ENCODE measurements at places on chromosomes 11 and 22.

- H3K27me3 ChIP-seq, result no peaks in the 10 kb centered on the region
- no peak for DNase-seq
- peaks cover 3% of the 10 kb centered on the region for H3K4me1 ChIP-seq
These were observed 29.0 kb upstream of the CREB3L1 start for GRCh38 chr11:46248289-46249102.

DNA sequence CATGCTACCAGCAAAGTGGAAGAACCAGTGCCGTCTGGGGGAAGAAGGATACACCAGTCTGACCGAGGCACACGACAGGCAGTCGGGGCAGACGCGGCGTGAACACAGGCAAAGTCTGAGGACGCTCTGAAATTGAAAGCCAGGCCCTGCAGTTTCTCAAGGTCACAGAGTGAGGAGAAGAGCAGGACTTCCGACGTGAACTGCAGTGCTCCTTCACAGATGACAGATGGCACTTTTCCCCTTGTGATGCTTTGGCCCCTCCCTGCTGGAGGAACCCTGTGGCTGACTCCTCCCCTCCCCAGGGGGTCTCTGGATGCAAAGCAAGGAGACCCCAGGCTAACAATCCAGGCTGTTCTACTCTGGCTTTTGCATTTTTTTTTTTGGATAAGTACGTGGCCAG is 19.6 kb upstream of the JAM3 start:
- H3K36me3 ChIP-seq, result no peaks in the 10 kb centered on the region
- H3K27ac ChIP-seq, result no peak overlapping the region
- H3K27me3 ChIP-seq, result no peaks in the 10 kb centered on the region
- no peak overlapping the region for H3K4me3 ChIP-seq

GRCh38 chr22:37619991-37620390 is 11.4 kb downstream of the GGA1 start:
- peaks cover 22% of the 10 kb centered on the region for H3K36me3 ChIP-seq
- no peak overlapping the region for H3K4me3 ChIP-seq
- no peak for DNase-seq
- H3K27me3 ChIP-seq, result no peaks in the 10 kb centered on the region
- H3K27ac ChIP-seq, result no peak overlapping the region

- H3K4me1 ChIP-seq, result no peaks in the 10 kb centered on the region
- H3K27me3 ChIP-seq, result no peaks in the 10 kb centered on the region
- H3K27ac ChIP-seq, result no peak overlapping the region
- no peak for DNase-seq
These were observed 86.5 kb upstream of the E2F8 start for GRCh38 chr11:19327280-19327679.

GRCh38 chr22:44199866-44200265 is 19.1 kb downstream of the PARVG start:
- H3K27ac ChIP-seq, result no peak overlapping the region
- no peaks in the 10 kb centered on the region for H3K27me3 ChIP-seq
- no peaks in the 10 kb centered on the region for H3K4me1 ChIP-seq
- H3K36me3 ChIP-seq, result no peaks in the 10 kb centered on the region
- DNase-seq, result no peak

DNA sequence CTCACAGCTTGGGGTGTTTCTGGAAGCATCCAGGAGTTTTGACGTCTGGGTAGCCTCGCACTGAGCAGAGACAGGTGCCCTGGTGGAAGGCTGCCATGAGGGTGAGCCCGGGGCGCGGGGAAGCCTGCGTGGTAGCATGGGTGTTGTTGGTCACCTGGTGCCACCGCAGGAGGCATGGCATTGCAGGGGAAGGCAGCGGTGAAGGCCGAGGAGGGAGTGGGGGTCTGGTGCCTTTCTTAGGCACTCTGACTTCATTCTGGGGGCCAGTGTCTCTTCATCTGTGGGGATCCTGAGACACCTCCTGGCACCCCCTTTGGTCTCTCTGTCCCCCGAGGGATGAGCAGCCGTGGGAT is 271.2 kb downstream of the TBC1D22A start:
- DNase-seq, result no peak
- no peak overlapping the region for H3K4me3 ChIP-seq
- peaks cover 3% of the 10 kb centered on the region for H3K4me1 ChIP-seq
- no peaks in the 10 kb centered on the region for H3K27me3 ChIP-seq
- H3K27ac ChIP-seq, result no peak overlapping the region

DNA sequence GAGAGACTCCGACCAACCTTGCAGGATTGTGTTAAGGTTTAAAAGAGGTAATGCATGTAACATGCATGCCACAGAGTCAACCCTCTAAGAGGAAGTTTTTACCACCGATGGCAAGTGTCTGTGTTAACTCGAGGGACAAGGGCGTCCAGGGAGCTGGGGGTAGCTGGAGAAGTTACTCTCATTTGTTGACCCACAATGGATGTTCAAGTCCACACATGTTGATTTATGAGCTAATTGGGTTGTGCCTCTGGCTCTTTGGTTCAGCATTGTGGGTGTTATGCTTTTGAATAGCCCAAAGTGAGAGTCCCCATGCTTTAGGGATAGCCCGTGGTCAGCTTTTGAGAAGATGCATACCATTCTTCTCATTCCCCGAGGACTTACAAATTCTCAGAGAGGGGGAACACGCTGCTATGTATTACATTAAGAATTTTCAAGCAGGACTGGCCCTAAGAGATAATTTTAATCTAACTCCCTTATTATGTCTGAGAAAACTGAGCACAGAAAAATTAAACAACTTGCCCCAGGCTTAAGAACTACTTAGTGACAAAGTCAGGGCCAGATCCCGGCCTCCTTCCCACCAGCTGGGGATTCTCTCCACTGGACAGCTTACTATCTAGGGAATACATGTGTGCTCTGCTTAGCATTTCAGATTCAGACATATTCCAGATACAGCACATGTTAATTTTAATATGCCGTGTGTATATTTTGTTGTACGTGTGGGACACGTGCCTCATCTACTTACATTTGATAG is 5.2 kb upstream of the PLET1 start:
- H3K27me3 ChIP-seq, result no peaks in the 10 kb centered on the region
- H3K27ac ChIP-seq, result no peak overlapping the region
- no peaks in the 10 kb centered on the region for H3K36me3 ChIP-seq
- H3K4me1 ChIP-seq, result no peaks in the 10 kb centered on the region
- DNase-seq, result no peak
- H3K4me3 ChIP-seq, result no peak overlapping the region

DNA sequence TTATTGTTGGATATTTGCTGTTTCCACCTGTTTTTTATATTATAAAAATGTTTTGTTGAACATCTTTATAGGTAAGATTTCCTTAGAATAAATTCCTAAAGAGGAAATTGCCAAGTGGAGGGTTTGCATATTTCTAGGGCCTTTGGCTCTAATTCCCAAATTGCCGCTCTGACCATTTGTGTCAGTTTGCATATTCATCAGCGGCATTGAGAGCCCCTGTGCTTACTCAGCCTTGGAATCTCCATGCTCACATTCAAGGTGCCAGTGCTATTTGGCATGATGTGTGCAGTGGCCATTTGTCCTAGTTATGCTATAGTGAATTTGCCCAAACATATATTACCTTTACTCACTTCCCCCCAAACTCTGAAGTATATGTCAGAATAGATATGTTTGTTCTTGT is 25.5 kb downstream of the KREMEN1 start:
- H3K27ac ChIP-seq, result no peak overlapping the region
- H3K4me3 ChIP-seq, result no peak overlapping the region
- no peaks in the 10 kb centered on the region for H3K27me3 ChIP-seq
- H3K4me1 ChIP-seq, result peaks cover 2% of the 10 kb centered on the region
- H3K36me3 ChIP-seq, result no peaks in the 10 kb centered on the region
- no peak for DNase-seq

- no peaks in the 10 kb centered on the region for H3K27me3 ChIP-seq
- no peak overlapping the region for H3K4me3 ChIP-seq
- no peak overlapping the region for H3K27ac ChIP-seq
- H3K4me1 ChIP-seq, result no peaks in the 10 kb centered on the region
These were observed 256.8 kb upstream of the B3GAT1 start for GRCh38 chr11:134668796-134669195.

GRCh38 chr22:50576806-50577696 is 1.2 kb downstream of the CPT1B start:
- H3K4me3 ChIP-seq, result no peak overlapping the region
- DNase-seq, result no peak
- no peak overlapping the region for H3K27ac ChIP-seq
- H3K27me3 ChIP-seq, result no peaks in the 10 kb centered on the region
- H3K4me1 ChIP-seq, result peaks cover 1% of the 10 kb centered on the region

DNA sequence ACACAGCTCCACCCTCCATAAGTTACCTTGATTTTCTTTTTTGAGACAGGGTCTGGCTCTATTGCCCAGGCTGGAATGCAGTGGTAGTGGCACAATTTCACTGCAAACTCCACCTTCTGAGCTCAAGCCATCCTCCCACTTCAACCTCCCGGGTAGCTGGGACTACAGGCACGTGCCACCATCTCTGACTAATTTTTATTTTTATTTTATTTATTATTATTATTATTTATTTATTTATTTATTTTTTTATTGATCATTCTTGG is 9.6 kb downstream of the RPS3 start:
- no peaks in the 10 kb centered on the region for H3K27me3 ChIP-seq
- no peak overlapping the region for H3K4me3 ChIP-seq
- peaks cover 43% of the 10 kb centered on the region for H3K36me3 ChIP-seq

DNA sequence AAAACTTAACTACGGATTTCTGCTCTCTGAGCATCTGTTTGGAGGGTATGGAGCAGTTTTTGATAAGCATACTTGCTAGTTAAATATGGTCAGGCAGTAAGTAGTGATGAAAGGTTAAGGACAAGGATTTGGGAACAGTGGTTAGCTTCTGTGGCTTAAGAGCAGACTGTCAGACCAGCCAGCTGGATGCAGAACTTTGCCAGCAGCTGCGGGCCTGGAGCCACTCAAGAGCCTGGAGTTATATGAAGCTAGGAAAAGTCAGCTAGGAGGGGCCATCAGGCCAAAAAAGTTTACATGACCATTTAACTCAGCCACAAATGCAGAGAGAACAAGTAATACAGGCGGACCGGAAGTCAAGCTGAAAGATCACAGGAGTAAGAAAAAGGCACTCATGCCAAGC is 1817.7 kb downstream of the LRRC4C start:
- no peaks in the 10 kb centered on the region for H3K27me3 ChIP-seq
- H3K4me3 ChIP-seq, result no peak overlapping the region
- H3K36me3 ChIP-seq, result no peaks in the 10 kb centered on the region
- H3K4me1 ChIP-seq, result no peaks in the 10 kb centered on the region
- H3K27ac ChIP-seq, result no peak overlapping the region
